Psoas muscle (tissue), 8 donors: ENCODE measurements at places on chromosomes 5 and 9.
A peak's percentile ranks its signal among the peaks of the same experiment; 100 is the strongest.

DNA sequence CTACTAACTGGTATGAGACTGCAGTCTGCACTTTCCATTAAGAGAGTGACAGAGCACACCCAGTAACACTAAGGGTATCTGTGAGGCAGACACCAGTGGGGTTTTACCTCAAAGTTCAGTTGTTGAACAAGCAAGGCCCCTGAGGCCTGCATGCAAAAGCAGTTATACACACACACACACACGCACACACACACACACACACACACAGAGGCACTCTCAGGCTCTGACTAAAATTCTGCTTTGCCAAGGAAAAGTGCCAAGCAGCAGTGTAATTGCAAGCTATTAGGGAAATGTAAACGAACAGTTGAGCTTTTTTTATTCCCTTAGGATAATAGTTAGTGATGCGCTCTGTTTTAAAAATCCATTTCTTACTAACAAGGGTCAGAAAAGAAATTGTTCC lies 377.1 kb downstream of the SPOCK1 start:
- DNase-seq: no peak

DNA sequence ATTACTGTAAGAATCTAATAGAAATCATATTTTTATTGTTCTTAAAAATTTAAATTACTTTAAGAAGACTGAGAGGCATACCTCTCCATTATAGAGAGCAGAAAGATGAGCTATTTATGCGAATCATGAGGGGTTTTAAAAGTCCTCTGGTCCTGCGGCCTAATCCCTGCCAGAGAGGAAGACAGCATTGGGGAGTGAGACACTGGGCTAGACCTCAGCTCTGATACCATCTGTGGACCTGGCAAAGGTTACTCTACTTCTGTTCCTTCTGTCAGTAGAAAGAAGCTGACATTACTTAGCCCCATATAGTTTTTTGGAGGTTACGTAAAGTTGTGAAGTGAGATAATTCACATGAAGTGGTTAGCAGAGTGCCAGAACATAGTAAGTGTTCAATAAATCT lies 103.6 kb downstream of the CCDC192 start:
- DNase-seq: no peak

DNA sequence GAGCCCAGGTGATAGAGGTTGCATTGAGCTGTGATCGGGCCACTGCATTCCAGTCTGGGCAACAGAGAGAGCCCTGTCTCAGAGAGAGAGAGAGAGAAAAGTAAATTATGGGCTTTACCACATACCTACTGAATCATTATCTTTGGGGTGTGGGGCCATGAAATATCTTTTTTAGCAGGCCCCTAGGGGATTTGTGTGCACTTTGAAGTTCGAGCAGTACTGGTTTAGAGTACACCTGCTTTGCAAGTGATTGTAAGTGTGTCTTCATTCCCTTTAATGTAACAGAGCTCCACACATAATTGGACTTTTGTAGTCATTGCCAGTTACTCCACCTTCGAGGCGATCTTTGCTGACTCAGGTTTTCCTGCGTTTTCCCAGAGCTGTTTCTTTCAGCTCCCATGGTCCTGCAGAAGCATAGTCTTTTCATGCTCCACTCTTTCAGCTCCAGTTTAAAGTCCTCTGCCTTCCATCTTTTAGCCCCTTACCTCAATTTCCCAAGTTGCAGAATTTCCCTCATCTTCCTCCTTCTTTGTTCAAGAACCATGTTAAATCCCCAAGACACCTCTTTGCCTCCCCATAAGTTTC lies 24.0 kb upstream of the FRMPD1 start:
- DNase-seq: no peak

DNA sequence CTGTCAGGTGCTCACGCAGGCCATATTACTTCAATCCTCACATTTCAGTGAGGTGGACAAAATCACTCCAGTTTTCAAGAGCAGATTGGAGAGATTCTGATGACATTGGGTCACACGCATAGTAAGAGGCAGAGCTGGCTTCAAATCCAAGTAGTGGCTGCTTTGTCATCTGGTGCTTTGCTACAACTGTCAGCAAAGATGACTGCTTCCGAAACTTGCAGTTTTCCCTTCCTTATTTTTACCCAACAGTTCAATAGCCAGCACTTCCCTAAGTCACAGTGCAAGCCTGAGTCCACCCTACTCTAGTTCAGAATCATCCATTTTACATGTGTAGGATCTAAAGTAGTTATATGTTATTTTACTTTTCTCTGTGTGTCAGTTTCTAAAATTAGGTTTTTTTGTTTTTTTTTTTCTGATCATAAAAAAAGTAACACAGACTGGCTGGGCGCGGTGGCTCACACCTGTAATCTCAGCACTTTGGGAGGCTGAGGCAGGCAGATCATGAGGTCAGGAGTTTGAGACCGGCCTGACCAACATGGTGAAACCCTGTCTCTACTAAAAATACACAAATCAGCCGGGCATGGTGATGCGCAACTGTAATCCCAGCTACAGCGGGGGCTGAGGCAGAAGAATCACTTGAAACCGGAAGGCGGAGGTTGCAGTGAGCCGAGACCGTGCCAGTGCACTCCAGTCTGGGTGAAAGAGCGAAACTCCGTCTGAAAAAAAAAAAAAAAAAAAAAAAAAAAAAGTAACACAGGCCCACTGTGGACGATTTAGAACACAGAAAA lies 49.6 kb downstream of the ANKDD1B start:
- no peak for DNase-seq

DNA sequence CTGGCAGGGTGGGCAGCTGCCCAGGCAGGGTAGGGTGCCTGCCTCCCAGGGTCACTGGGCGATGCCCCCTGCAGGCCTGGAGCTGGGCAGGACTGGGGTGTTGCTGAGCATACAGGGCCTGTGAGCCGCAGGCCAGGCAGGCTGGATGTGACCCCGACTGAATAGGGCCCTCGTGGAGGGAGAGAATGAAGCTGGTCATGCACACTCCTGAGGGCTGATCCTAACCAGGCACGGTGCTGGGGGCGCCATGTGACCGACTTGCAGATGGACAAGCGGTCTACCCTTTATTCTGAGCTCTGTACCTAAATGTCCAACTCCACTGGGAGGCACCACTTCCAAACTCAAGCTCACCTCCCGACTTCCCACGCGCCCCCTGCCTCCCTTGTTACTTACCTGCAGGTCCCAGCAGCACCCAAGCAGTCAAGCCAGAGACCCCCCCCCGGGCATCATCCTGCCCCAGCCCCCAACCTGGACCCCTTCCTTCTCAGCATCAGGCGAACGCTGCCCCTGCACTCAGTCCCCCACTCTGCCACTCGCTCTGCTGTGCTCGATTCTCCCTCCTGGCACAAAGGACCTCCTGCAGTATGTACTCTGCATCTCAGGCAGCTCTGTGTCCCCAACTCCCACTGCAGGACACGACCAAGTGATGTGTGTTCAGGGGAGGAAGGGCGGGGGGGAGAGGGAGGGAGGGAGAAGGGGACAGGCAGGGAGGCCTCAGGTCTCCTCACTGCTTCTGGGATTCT lies 76.8 kb upstream of the PHYKPL start:
- peak; percentile 49 for DNase-seq

DNA sequence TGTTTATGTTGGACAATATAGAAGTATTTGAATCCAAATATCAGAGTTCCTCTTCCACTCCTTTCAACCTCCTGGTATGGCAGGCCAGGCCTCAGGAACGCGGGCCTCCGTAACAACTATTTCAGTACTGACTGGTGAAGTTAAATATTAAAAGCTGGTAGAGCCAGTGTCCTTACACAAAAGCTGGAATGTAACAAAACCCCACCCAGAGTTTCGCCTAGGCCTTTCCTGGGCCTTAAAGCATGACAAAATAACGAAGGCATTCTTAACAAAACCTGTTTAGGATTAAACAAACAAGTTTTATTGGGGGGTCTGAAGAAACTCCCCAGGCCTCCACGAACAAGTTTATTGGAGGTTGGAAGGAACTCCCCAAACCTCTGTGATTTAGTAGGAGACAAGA lies 61.6 kb upstream of the GNE start:
- no peak for DNase-seq

DNA sequence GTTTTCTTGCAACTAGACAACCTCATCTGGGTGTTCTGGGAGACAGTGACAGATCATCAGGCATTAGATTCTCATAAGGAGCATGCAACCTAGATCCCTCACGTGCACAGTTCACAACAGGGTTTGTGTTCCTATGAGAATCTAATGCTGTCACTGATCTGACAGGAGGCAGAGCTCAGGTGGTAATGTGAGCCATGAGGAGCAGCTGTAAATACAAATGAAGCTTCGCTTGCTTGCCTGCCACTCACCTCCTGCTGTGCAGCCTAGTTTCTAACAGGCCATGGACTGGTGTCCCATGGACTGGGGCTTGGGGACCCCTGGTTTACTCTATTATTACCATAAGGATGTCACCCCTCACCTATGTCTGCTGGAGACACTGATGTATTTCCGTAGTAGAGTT lies 166.8 kb downstream of the PSAT1 start:
- DNase-seq: no peak

DNA sequence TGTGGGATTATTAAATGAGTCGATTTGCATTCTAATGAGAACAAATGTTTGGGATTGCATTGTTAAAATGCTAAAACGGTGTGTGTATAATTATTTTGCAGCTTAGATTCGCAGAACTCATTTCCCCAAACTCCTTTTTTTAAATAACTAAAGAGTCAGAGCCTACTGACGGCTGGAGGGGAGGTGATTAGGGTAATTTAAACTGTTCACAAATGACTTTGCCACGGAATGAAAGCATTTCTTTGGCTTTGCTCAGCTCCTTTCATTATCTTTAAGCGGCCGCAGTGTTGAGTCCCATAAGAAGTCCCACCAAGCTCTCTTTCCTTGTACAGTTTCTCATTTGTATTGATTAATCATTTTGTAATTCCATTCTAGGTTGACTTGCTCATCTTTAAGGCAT lies 1632.8 kb downstream of the MAT2B start:
- DNase-seq: no peak

GRCh38 chr5:28678899-28679298 lies 1640.5 kb upstream of the CDH9 start:
- no peak for DNase-seq

- DNase-seq: no peak
These were observed 9.4 kb downstream of the POU5F2 start for GRCh38 chr5:93731987-93732386.

DNA sequence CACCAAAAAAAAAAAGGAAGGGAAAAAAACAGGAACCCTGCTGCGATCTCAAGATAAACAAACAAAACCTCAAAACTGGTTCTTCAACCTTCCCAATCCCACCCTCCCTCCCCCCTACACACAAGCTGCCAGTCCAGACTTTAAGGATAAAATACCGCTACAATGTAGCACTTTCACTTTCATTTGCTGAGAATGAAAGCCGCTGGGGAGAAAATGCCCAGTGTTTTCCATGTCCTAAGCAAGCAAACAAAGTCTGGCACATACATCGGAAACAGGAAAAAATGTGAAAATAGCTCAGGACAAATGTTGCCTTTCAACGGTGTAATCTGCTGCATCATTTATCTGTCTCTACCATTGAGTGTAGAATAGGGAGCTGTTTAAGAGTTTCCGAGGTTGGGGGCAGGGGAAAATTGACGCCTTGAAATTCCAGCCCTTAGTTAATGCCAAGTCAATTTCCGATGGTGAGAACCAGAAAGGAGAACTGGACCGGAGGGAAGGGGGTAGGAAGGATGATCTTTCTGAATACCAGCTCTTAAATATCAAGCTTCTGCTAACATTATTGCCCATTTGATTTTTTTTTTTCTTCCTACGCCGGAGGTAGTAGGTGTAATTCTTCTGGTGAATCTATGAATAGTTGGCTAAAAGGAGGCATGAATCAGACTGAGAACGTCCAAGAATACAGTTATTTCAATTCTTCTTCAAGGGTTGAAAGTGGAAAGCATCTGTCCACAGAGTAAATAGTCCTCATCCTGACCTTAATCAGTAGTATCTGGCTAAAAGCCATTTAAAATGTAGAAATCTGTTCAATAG lies 1.2 kb upstream of the ADAMTS6 start:
- DNase-seq: no peak

- DNase-seq: no peak
These were observed 137.6 kb upstream of the WWC1 start for GRCh38 chr5:168153876-168154270.

GRCh38 chr9:4887556-4887955 lies 94.8 kb downstream of the RCL1 start:
- no peak for DNase-seq

DNA sequence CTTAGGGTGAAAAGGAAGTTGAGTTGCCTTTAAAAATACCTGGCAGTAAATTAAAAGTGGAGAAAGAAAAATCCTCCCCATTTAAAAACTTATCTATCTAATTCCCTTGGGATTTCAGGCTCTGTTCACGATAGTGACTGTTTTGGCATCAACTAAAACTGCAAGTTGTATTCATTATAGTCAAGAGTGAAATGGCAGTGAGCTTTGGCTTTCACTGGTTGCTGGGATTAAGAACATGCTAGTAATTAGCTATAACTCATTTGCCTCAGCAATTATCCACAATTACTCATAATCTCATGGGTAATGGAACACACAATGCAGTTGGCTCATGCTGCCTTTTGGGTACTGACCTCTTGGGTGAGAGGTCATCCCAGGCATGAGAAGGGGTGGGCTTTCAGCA lies 250.1 kb downstream of the GAS1 start:
- DNase-seq: no peak

DNA sequence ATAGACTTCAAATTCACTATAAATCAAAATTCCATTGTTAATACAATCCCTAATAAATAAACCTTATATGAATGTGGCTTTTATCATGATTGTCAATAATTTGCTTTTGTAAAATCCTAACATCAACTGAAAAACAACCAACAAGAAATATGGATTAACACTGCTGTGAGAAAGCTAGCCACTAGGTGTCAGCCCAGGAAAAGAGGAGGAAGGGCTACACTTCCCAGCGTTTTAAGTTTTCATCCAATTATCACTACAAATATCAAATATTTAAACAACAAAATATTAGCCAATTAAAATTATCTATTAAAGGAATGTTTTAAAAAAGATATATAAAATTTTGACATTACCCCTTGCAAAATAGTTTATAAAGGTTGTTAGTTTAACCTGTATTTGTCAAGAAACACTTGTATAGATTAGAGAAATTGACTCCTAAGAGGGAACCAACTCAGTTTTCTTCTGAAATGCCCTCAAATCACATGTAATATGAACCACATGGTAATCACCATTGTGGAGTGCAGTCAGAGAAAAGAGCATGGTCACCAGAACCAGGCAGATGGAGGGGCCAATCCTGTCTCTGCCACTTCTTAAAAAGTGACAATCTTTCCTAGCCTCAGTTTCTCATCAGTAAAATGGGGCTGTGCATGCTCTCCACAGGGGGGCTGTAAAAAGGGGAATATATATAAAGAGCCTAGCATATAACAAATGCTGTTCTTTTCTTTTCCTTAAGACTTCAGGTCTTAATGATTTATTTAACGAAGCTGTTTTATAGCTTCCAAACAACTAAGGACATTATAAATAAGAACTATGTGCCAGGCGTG lies 188.2 kb downstream of the CRB2 start:
- DNase-seq: no peak

DNA sequence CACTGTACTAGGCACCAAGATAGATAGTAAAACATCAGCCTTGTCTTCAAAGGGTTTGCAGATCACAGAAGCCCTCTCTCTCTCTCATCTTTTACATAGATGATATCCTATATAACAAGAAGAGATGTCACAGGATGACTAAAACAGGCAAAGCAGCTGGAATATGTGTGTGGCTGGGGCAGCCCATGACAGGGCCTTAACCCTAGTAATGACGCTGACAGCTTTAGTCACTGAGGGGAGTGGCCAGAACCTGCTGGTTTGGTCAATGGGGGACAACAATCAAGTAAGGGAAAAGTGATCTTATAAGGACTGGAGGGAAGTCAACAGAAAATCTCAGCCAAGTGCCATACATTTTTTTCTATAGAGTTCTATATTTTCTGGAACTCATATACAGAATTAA lies 41.9 kb upstream of the RIC1 start:
- DNase-seq: no peak

GRCh38 chr5:39381376-39381775 lies 17.1 kb upstream of the C9 start:
- no peak for DNase-seq
